Thyroid gland (tissue), 4 donors: ENCODE measurements at places on chromosomes 4 and X.

- peaks cover 3% of the 10 kb centered on the region for H3K4me1 ChIP-seq
- H3K27me3 ChIP-seq = no peaks in the 10 kb centered on the region
- no peaks in the 10 kb centered on the region for H3K36me3 ChIP-seq
- peak within 1 kb of the TSS; percentile 47 for H3K27ac ChIP-seq
These were observed at the start of gene SNCA for GRCh38 chr4:89836897-89837384. Gene SNCA (minus strand): TSS chr4:89837161. CDS start chr4:89835667, 1,494 bp downstream.

GRCh38 chr4:139866276-139866962 is 200.8 kb downstream of the MGST2 start:
- no peak overlapping the region for H3K27ac ChIP-seq
- H3K4me3 ChIP-seq = no peak overlapping the region

DNA sequence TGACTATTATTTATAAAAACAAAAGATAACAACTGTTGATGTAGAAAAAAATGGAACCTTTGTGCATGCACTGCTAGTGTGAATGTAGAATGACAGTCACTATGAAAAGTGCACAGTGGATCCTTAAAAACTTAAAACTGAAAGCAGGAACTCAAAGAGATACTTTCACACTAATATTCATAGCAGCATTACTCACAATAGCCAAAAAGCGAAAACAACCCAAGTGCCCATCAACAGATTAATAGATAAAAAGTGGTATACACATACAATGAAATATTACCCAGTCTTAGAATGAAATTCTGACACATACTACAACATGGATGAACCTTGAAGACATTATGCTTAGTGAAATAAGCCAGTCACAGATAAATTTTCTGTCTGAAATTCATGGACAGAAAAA is 23.8 kb downstream of the CENPC start:
- no peaks in the 10 kb centered on the region for H3K36me3 ChIP-seq
- no peaks in the 10 kb centered on the region for H3K27me3 ChIP-seq
- H3K4me3 ChIP-seq = no peak overlapping the region
- DNase-seq = no peak

GRCh38 chrX:38805432-38806389 is 4.5 kb downstream of the MID1IP1 start:
- H3K27me3 ChIP-seq = no peaks in the 10 kb centered on the region
- H3K4me1 ChIP-seq = peaks cover 5% of the 10 kb centered on the region
- no peaks in the 10 kb centered on the region for H3K36me3 ChIP-seq

GRCh38 chr4:2419814-2420213 is 1.1 kb downstream of the CFAP99 start:
- H3K27ac ChIP-seq = no peak overlapping the region
- H3K4me3 ChIP-seq = no peak overlapping the region
- no peak for DNase-seq
- H3K36me3 ChIP-seq = no peaks in the 10 kb centered on the region
- H3K4me1 ChIP-seq = peaks cover 4% of the 10 kb centered on the region
